ENCODE measurements at places on chromosomes 16 and 17.

GRCh38 chr16:69277413-69277812 is 33.7 kb upstream of the VPS4A start:
- DNase-seq: no peak

GRCh38 chr17:78128551-78129350 is at the start of gene TMC6:
Gene TMC6 (minus strand): TSS chr17:78128755. CDS start chr17:78126832, 1,923 bp downstream.
- no peak for DNase-seq

DNA sequence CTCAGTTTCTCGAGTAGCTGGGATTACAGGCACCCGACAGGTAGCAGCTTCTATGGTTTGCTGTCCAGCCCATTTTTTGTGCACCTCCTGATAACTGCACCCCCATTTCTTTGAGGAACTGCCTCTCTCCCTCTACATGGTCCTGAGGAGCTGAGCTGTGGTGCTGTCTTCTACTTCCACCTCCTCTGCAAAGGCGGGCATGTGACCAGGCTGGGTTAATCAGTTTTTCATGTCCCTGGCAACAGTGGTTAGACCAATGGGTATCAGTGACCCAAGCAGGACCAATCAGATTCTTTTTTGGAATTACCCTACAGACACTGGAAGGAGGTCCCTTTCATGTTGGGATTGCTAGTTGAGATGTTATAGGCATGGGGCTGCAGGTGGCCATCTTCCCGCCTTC is 41.3 kb downstream of the TBX21 start:
- DNase-seq: no peak

DNA sequence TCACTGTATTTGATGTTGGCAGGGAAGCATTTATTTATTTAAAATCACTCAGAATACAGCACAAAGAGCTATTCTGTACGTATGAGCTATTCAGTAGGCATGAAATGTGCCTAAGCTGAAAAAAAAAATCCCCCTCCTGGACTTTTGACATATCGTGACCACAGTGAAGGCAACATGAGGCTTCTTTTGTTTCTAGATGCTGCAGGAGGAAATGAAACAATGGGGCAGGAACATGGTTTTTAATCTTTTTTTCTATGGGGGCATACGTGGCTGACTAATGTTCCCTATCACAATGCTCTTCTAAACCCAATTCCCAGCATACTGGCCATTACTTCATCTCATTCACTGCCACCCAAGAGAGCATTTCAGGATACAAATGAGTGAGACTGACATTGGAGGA is 191.0 kb upstream of the PMFBP1 start:
- peak; percentile 43 for DNase-seq

- peak; percentile 56 for DNase-seq
Measured at GRCh38 chr17:27778183-27778582, 22.1 kb downstream of the NOS2 start.

GRCh38 chr17:15039366-15039765 is 225.8 kb downstream of the PMP22 start:
- DNase-seq: no peak
